Type B pancreatic cell (in vitro differentiated cells): ENCODE measurements at places on chromosomes 6 and 20.

DNA sequence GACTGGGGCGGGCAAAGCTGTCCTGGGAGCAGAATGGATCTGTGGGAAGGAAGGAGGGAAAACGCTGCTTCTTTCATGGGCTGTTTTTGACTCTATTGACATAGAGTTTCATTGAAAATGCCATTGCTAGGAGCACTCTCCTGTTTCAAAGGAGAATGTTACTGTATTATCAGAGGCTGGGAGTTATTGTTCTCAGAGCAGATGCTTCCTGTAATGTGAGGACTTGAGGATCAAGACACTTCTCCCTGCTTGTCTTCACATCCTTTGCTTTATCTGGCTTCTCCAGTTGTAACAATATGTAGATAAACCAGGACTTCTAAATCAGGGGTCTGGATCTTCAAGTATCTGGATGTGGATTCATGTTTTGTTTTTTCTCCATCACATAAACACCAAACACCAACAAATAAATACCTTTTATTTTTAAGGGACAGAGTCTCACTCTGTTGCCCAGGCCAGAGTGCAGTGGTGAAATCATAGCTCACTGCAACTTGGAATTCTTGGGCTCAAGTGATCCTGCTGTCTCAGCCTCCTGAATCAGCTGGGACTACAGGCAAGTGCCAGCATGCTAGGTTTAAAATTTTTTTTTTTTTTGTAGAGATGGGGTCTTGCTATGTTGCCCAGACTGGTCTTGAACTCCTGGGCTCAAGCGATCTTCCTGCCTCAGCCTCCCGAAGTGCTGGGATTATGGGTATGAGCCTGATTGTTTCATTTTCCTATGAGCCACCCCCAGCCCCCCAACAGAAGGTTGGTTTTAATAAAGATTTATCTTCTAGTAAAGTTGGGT is 3.9 kb downstream of the CD109 start:
- no peaks in the 10 kb centered on the region for H3K36me3 ChIP-seq
- H3K27ac ChIP-seq = no peak overlapping the region
- no peak overlapping the region for H3K4me3 ChIP-seq
- no peak for DNase-seq
- no peaks in the 10 kb centered on the region for H3K4me1 ChIP-seq
- H3K27me3 ChIP-seq = peaks cover 13% of the 10 kb centered on the region

GRCh38 chr6:21587961-21588480 is 5.5 kb upstream of the SOX4 start:
- no peaks in the 10 kb centered on the region for H3K27me3 ChIP-seq
- H3K4me1 ChIP-seq = peaks cover 13% of the 10 kb centered on the region
- no peaks in the 10 kb centered on the region for H3K36me3 ChIP-seq
- H3K4me3 ChIP-seq = peak overlapping the region; percentile 99
- H3K27ac ChIP-seq = peak overlapping the region; percentile 98

DNA sequence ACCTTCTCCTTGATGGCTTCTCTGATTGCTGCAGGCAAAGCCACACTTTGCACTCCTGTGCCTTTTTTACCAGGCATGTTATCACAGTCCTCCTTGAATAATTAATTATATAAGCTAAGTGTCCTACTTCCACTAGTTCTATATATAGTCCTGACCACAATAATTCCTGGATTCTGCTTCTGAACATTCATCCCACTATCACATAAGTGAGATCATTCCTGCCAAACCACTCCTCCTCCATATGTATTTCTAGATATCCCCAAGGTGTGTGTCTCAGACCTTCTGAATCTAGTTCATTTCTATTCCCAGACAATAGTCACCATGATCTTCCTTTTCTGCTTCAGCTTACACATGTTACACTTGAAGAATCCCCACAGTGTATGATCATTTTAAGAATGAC is 1237.5 kb upstream of the MAP3K7 start:
- no peaks in the 10 kb centered on the region for H3K4me1 ChIP-seq
- no peak overlapping the region for H3K4me3 ChIP-seq
- H3K27me3 ChIP-seq = no peaks in the 10 kb centered on the region
- H3K36me3 ChIP-seq = no peaks in the 10 kb centered on the region

- H3K36me3 ChIP-seq = no peaks in the 10 kb centered on the region
- H3K4me3 ChIP-seq = no peak overlapping the region
- H3K4me1 ChIP-seq = no peaks in the 10 kb centered on the region
- H3K27me3 ChIP-seq = no peaks in the 10 kb centered on the region
- no peak overlapping the region for H3K27ac ChIP-seq
- DNase-seq = no peak
Observed at GRCh38 chr6:144886682-144887081, 601.5 kb downstream of the UTRN start.

DNA sequence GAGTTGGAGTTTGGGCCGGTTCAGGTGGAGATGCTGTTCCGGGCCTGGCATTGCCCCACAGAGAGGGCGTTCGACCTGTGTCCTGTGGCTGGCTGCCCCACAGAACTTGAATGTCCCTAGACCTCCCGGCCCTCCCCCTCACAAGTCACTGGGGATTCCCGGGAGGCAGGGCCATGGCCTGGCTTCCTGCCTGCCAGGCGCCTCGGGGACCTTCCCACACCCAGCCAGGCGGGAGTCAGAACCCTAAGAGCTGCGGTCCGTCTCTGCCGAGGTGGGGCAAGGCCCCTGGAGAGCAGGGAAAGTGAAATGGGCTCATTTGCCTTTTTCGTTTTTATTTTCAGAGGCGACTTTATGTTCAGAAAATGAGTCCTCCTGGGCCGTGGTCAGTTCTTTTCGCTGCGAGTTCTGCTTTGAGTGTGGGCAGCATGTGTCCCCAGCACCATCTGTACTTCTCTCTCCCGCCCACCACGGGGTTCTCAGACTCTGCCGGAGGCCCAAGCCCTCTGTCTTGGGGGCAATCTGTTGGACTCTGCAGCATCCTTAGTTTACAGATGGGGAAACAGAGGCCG is 8.5 kb downstream of the RBM38 start:
- DNase-seq = no peak
- H3K36me3 ChIP-seq = peaks cover 12% of the 10 kb centered on the region
- no peaks in the 10 kb centered on the region for H3K27me3 ChIP-seq
- no peak overlapping the region for H3K27ac ChIP-seq
- H3K4me1 ChIP-seq = peaks cover 23% of the 10 kb centered on the region
